ENCODE measurements at places on chromosomes 12 and 14.

DNA sequence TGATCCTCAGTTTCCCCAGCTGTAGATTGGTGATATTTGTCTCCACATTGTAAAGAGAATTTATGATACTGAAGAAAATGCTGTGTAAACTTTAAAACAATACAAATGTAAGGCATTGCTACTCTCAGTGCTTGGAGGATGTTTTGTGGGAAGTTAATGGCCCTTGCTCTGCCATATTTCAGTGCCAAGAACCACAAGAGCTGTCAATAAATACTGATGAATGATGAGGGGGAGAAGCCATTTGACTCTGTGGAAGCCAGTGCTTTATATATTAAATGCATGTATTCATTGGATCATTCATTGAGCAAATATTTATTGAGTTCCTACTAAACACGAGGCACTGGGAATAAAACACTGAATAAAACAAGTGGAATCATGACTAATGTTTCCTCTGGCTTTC lies 30.8 kb downstream of the CACNA1C start:
- no peak for DNase-seq

GRCh38 chr12:112122823-112123690 lies 2.3 kb upstream of the TRAFD1 start:
- peak; percentile 81 for DNase-seq

DNA sequence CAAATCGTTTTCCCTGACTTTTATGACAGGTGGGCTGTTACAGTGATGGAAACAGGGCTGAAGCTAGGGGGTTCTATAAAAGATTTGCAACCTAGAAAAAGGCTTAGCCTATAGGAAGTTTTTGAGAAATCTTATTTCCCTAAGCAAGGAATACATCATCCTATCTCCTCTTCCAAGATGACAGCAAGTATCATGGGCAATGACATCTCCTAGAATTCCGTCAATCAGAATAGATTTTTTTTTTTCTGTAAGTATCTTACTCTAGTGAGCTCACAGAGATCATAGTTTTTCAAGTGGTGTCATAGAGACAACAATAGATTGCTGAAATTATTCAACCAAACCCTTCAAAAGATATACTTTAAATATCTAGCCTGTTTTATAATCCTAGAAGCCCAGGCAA lies 108.8 kb downstream of the MYF5 start:
- no peak for DNase-seq

GRCh38 chr12:77965790-77966189 lies 135.1 kb downstream of the NAV3 start:
- DNase-seq = no peak

DNA sequence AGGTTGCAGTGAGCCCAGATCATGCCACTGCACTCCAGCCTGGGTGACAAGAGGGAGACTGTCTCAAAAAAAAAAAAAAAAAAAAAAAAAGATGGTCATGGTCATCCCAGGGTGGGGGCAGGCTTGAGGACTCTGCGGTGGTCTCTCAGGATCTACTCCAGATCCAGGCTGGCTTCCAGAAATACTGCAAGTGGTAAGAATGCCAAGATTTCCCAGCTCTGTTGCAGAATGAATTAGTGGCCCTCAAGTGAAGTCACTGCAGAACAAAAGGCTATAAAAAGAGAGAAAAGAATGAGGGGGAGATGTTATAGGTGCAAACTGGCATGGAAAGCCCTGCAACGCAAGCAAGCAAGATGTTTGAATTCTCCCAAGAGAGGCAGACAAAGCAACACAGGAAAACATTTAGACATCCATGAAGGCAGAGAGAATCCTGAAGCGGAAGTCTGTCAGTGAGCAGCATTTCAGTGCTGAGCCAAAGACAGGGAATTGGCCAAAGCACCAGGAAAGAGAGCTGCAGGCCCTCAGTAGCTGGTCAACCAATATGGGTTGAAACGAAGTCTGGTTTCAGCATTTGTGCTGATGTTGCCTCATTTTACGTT lies 31.9 kb upstream of the ETFBKMT start:
- no peak for DNase-seq

GRCh38 chr12:18422871-18423270 lies 161.6 kb downstream of the PIK3C2G start:
- peak; percentile 72 for DNase-seq

DNA sequence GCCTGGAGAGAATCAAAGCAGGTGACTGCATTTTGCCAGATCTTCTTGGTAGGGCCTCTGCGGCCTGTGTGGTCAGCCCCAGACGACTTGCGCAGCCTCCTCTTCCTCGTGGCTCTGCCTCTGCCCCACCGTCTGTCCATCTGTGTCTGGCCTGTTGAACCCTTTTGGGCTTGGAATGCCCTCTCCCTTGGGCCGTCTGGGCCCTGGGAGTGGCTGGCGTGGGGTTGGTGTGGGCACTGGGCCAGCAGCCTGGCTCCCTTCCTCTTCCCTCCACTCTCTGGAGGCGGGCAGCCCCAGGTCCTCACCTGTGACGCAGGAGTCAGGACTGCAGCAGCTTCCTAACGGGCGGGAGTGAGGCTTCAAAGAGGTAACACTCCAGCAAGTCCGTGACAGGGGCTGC lies 9.7 kb upstream of the CCDC197 start:
- DNase-seq = no peak

DNA sequence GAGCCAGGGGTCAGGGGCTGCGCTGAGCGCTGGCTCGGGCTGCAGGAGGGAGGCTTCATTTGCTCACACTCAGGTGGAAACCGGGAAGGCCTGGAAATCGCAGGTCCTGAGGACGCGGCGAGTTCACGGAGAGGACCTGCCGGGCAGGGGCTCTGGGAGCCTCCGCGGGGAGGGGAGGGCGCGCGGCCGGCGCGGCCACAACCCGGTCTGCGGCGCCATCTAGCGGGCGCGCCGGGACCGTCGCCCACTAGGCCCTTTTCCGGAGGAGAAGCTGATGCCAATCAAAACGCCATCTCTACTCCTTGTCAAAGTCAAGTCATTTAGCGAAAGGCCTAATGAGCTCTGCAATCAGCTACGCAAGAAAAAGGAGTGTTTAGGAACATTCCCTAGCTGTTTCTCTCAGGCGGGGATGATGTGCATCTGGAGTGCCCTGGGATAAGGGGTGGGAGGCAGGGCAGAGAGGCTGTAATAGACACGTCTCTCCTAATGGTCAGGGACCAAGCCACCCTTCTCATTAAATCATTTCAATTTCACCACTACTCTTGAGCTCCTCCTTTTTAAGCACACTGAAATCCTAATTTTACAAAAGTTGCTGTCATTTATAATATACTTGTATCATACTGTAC lies 885.8 kb upstream of the TMEM132C start:
- DNase-seq = no peak

GRCh38 chr12:160858-161257 lies 53.1 kb downstream of the SLC6A12 start:
- DNase-seq = no peak
